ENCODE measurements at places on chromosomes 4 and X.

DNA sequence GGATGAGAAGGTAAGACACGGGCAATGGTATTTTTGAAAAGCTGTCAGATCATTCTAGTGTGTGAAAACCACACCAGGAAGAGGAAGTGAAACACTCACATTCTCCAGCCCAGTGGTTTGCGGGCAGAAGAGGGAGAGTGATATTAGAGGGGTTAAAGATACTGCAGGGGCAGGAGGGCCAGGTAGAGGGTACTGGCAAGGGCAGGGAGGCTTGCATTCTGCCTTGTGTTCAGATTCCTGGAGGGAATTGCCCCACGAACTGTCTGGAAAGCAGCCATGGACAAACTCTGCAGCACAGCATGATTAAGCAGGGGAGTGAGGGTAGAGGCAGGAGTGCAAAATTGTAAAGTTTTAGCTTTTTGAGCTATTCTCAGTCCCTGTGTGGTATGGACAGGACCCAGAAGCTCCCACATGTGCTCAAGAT, 30.9 kb downstream of the NIPAL1 start:
- DNase-seq: no peak

DNA sequence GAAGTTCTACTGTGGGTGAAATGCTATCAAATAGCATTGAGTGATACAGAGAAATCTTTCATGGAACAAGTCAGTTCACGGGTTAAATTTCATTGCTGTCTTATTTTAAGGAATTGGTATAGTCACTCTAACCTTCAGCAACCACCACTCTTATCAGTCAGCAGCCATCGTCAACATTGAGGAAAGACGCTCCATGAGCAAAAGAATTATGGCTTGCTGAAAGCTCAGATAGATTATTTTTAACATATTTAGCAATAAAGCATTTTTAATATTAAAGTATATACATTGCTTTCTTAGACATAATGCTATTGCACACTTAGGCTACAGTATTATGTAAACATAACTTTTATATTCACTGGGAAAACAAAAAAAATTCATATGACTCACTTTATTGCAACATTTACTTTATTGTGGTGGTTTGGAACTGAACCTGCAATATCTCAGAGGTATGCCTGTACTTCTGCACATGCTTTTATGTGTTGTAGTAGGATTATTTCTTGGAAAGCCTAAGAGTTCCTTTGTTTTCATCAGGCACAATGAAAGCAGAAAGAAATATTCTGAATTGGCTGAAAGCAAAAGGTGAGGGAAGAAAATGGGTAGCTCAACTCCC, 586.7 kb downstream of the GBA3 start:
- DNase-seq: no peak

DNA sequence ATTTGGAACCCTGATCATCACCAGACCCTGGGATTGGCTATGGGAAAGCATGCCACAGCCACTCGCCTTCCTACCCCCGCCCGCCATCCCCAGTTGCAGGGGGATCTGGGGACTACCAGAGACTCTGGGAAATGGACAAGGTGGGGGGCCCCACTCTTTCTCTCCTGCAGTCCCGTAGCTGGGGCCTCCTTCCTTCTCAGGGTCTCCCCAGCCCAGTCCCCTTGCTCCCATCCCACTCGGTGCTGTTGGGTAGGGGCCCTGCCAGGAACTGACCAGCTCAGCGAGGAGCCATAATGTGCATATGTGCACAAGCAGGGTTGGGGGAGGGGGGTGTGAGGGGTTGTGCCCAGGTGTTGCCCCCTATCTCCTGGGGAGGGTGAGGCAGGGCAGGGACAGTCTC, 3.4 kb upstream of the USP11 start:
- no peak for DNase-seq

GRCh38 chr4:7393601-7394575, 40.8 kb downstream of the PSAPL1 start:
- no peak for DNase-seq

GRCh38 chr4:122845760-122846159, 19.1 kb downstream of the FGF2 start:
- no peak for DNase-seq

DNA sequence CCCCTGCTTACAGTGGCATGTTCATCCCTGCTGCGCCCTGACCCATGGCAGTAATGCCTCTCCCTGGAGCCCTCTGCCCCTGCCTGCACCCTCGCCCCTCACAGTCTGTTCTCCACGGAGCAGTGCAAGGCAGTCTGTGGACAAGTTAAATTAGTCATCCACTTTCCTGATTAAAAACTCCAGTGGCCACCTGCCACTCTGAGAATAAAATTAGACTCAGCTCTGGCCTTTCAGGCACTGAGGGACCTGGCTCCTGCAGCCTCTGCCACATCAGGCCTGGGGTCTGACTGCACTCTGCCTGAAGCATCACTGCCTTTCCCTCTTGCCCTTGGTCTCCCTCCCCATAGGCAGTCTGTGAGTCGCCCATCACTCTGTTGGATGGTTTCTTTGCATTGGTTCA, 53.6 kb downstream of the GRK4 start:
- no peak for DNase-seq

DNA sequence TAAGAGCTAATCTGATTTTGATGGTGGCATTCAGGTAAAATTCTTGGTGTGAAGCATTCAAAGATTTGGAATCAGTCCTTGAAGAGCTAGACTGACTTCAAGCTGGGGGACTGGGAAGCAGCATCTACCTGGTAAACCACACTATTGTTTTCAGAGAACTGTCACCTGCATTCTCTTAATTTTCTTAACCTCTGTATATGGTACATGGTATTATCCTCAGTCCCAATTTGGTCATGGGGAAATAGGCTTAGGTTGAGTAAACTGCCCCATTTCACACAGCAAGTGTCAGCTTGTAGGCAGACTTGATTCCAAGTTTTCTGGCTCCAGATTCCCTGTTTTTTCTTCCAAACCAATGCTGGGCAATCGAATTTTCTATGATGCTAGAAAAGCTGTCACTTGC, 104.4 kb downstream of the CHRNA9 start:
- no peak for DNase-seq

- peak; percentile 33 for DNase-seq
Measured at GRCh38 chr4:159764343-159764952, 661.6 kb downstream of the RAPGEF2 start.

Measured in tibial nerve (tissue), 4 donors.